ENCODE measurements at places on chromosomes 5 and 9.

GRCh38 chr9:23598994-23599393 is 227.0 kb downstream of the ELAVL2 start:
- no peak for DNase-seq
- H3K27ac ChIP-seq, result no peak overlapping the region
- no peak overlapping the region for H3K4me3 ChIP-seq
- H3K27me3 ChIP-seq, result no peaks in the 10 kb centered on the region
- no peaks in the 10 kb centered on the region for H3K36me3 ChIP-seq

DNA sequence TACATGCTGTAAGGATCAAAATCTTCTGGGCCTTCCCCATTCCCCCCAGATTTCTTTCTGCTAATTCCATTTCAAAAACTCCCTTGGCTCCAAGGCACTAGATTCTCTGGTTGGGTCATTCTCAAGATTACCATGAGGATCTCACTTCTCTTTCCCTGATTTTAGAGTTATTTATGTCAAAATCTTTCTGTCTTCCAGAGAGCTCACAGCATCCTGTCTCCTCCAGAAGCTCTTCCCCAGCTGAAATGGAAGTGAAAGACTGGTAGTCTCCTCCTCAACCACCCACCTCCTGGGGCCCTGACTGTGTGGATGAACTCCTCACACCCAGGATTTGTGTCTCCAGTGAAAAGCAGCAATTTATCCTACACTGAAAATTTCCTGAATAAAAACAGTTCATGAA is 11.9 kb upstream of the ZNF366 start:
- no peak overlapping the region for H3K4me3 ChIP-seq
- H3K36me3 ChIP-seq, result no peaks in the 10 kb centered on the region
- no peaks in the 10 kb centered on the region for H3K4me1 ChIP-seq
- H3K27ac ChIP-seq, result no peak overlapping the region
- no peak for DNase-seq

DNA sequence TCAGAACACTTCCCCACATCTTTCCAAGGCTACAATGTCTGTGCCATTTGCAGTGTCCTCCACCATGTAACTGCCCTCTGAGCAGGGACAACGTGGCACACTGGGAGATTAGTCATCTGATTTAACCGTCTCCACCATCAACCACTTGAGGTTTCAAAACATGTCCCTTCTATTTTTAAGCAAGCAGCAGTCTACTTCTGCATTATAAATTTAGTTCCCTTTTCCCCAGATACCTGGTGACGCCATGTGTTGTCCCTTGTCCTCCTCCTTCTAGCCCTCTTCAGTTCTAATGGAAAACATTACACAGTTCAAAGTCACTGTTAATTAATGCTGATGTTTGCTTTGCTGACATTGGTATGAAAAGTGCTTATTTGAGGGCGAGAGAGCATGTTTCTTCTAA is 52.8 kb downstream of the ATP10B start:
- no peaks in the 10 kb centered on the region for H3K27me3 ChIP-seq
- H3K4me3 ChIP-seq, result no peak overlapping the region
- H3K36me3 ChIP-seq, result no peaks in the 10 kb centered on the region
- no peak for DNase-seq

GRCh38 chr5:145797336-145797735 is 37.8 kb downstream of the PRELID2 start:
- no peaks in the 10 kb centered on the region for H3K27me3 ChIP-seq
- H3K4me1 ChIP-seq, result peaks cover 4% of the 10 kb centered on the region
- no peak for DNase-seq
- no peaks in the 10 kb centered on the region for H3K36me3 ChIP-seq

- peaks cover 33% of the 10 kb centered on the region for H3K4me1 ChIP-seq
- H3K4me3 ChIP-seq, result peak overlapping the region; percentile 70
- peak overlapping the region; percentile 84 for H3K27ac ChIP-seq
- DNase-seq, result no peak
These were observed 1.7 kb upstream of the AGTPBP1 start for GRCh38 chr9:85743275-85744128.

- H3K4me3 ChIP-seq, result no peak overlapping the region
- no peaks in the 10 kb centered on the region for H3K27me3 ChIP-seq
- H3K4me1 ChIP-seq, result no peaks in the 10 kb centered on the region
- DNase-seq, result no peak
- H3K36me3 ChIP-seq, result no peaks in the 10 kb centered on the region
- H3K27ac ChIP-seq, result no peak overlapping the region
These were observed 159.0 kb downstream of the TUSC1 start for GRCh38 chr9:25519286-25519685.

All from T-helper 2 cell treated with Interferon-gamma antibody and Interleukin-4, amounts not matched to agents 5 μg/mL and 100 μg/mL, for 36 hours (primary cell).